ENCODE measurements at places on chromosomes 5 and 9.

DNA sequence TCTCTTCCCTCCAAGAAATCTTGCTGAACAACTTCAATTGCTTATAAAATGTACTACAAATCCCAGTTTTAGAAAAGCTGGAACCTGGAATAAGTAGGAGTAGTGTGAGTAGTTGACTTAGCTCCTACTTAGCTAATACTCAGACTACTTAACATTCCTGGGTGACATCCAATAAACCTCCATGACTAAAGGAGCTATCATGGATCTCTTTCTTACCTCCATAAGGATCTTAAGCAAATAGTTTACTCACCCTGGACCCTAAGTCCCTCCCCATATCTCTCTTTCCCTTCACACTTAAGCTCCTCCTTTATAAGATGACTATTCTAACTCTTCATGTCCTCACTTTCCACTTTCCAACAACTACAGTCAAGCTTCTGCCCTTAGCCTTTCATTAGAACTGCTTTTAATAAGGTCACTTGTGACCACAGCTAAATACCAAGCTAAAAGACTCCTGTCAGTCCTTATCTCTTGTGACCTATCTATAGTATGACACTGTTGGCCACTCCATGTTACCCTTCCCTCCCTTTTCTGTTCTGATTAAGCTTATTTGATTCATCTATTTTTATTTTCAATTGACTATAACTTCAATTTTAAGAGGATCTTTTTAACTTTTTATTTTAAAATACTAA is 194.9 kb downstream of the RFX3 start:
- DNase-seq = no peak

- DNase-seq = no peak
Observed at GRCh38 chr9:8468045-8468637, 668.6 kb upstream of the DMAC1 start.

GRCh38 chr5:128197896-128198522 is 114.4 kb downstream of the SLC12A2 start:
- DNase-seq = no peak

DNA sequence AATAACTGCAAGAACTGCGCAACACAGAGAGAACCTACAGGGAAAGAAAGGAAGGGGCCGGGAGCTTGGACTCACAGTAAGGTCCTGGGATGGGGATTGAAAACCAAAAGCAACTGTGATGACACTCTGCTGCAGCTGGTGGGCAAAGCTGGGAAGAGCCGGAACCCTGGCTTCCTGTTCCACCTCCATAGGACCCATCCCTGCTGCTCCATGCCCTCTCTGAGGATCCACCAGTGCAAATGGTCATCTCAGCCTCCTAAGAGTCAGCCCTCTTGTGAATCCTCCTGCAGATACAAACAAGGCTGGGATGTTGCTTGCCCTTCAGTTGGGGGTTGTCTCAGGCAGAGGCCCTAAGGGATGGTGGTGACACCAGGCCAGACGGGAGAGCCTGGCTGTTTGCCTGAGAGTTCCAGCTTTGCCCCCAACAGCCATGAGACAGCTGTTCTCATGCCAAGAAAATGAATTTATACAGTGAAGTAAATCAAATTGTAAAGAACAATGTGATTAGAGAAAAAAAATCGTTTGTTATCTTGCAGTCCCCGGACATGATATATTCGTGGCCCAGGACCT is 90.8 kb downstream of the TENT4A start:
- DNase-seq = no peak
